ENCODE measurements at places on chromosomes 11 and 22.

- no peak for DNase-seq
Observed at GRCh38 chr11:64571410-64572091, 19.5 kb upstream of the SLC22A12 start.

- no peak for DNase-seq
Observed at GRCh38 chr11:37503411-37504059, 905.5 kb upstream of the RAG2 start.

- no peak for DNase-seq
Observed at GRCh38 chr11:94305146-94305545, 766 bp downstream of the IZUMO1R start.

DNA sequence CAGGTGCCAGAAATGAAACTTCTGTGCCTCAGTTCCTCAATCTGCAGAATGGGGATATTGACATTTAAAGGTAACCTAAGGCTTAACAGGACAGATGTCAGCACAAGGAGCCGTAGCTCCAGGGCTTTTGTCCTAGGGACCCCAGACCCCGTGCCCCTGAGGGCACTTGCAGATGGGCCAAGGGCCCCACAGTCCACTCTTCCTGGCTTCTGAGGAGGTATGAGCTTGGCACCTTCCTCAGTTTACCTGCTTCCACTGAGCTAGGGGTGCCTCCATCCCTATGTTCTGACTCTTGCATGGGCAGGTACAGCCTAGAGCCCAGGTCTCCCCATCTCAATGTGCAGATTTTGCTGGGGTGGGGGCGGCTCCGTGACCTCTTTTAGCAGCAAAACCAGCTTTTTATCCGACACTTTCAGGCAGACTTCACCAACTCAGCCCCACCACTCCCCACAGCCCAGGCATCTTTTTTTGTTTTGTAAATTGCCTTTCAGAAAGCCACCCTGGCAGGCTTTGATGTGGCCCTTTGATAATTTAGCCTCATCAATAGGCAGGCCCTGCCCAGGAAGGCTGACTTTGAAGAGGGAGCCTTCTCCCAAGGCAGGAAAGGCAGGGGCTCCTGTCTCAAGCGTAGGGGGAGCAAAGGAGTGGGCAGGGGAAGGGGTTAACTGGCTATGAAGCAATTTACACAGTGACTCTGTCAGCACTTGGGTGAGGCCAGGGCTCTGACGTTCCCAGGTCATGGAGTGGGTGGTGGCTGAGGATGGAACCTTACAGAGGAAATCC, 23.7 kb upstream of the FGF3 start:
- no peak for DNase-seq

GRCh38 chr11:113643006-113643585, 63.0 kb downstream of the TMPRSS5 start:
- DNase-seq: no peak

- DNase-seq: peak; percentile 64
Observed at GRCh38 chr22:39381009-39381755, 18.4 kb upstream of the TAB1 start.

DNA sequence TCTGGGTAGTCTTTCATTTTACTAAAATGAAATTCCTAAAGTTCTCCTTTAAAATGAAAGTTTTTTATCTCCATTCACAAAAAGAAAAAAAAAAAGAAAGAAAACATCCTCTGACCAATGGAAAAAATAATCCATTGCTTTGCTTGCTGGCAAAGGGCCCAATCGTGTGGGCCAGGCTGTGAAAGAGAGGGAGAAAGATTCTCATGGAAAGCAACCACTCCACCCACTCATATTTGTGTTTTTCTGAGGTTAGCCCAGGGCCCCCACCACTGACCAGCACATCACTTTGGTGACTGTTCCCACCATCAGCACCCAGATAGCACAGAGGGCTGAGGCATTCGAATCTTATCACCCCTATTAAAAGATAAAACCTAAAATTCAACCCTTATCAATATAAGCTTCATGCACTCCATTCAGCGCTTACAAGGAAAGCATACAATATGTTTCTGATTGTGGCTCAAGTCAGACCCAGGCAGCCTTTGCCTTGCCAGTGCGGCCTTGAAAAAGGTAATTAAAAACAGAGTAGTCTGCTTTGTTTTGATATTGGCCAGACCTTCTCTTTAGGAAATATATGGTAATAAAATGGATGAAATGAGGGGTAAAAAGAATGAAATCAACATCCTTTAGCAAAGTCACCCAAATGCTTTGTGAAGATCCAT, 192.8 kb downstream of the ETS1 start:
- no peak for DNase-seq

- peak; percentile 79 for DNase-seq
Observed at GRCh38 chr11:117815262-117815803, 9.2 kb downstream of the FXYD2 start.

GRCh38 chr11:1779034-1779805, 15.5 kb upstream of the CTSD start:
- DNase-seq: no peak

- DNase-seq: no peak
Observed at GRCh38 chr22:36549033-36549432, 20.1 kb upstream of the EIF3D start.

DNA sequence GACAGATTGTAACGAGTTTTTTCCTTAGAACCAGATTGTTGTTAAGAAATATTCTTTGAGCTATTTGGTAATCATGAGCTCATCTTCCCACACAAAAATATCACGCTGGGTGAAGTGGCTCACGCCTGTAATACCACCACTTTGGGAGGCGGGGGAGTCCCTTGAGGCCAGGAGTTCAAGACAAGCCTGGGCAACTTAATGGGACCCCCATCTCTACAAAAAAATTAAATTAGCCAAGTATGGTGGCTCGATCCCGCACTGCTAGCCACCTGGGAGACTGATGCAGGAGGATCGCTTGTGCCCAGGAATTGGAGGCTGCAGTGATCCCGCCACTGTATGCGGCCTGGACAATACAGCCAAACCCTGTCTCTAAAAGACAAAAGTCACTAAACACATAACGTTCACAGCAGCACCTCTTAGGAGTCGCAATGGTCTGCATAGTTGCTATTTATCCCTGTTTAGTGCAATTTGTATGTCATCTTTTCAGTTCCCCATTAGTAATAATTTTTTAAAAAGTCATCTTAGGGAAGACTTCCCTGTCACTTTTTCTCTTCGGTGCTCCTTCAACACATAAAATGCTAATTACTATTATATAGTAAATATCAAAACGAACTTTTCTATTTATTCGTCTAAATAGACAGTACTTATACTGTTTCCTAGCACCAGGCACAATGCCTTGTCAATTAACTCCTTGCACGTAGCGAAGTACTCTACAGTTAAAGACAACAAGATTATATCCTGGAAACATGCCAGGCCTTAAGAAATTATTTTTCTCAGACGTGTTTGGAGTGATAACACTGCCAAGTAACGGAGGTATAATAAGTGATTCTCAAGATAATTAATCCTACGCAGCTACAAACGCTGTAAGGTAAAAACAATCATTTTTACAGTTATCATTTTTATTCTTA, 1.1 kb downstream of the ST13 start:
- DNase-seq: peak; percentile 48

DNA sequence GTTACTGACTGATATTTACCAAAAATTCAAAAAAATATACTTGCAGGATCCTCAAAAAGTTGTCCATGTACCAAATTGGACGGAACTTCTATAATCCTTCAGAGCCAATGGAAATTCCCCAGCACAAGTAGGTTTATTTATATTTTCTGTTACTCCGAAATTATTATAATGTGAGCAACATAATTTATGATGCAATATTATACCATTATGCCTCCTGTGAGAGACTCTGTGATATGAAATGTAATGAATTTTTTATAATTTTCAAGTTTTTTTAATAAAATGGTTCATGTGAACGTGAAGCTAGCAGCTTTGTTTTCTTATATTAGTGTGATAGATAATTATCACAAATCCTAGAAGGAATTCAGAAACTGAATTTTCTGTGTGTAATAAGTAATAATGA, 18.2 kb downstream of the PIWIL4 start:
- no peak for DNase-seq

GRCh38 chr11:69744435-69744834, 30.7 kb downstream of the FGF4 start:
- no peak for DNase-seq

GRCh38 chr11:123304828-123305466, 109.9 kb upstream of the CLMP start:
- DNase-seq: peak; percentile 90

- no peak for DNase-seq
Observed at GRCh38 chr22:19984201-19984753, 32.3 kb downstream of the ARVCF start.

DNA sequence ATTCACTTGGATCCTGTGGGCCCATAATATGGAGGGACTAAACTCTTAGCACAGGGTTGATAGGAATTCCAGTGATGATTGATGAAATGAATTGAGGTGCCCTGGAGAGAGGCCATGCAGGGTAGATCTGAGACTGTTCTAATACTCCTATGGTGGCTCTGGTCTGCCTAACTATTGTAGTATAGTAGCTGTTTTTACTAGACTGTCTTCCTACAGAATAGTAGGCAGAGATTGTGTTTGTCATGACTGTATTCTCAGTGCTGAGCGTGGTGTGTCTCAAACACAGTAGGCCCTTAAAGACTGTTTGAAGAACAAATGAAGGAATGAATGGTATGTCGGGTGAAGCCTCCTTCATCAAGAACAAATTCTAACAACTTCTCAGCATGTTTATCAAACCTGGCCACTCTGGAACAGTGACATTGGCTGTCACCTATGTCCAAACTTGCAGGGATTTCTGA, 107.0 kb upstream of the SESN3 start:
- no peak for DNase-seq

DNA sequence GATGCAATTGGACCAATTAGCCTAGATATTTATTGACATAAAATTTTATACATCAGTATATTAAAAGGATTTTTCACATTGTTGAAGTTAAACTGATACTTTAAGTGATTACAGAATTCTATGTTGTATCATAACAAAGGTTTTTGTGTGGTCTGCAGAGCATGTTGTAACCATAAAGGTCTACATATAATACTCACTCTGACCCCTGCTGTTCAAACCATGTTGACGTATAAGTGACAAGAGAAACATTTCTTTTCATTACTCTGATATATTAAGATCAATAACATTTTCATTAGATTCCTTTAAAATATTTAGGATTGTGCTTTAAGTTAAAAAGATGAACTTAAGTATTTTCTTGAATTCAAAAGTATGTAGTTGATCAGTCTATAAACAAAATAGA, 63.9 kb downstream of the GAS2 start:
- DNase-seq: peak; percentile 57

GRCh38 chr11:26761361-26761809, 39.5 kb upstream of the SLC5A12 start:
- no peak for DNase-seq

DNA sequence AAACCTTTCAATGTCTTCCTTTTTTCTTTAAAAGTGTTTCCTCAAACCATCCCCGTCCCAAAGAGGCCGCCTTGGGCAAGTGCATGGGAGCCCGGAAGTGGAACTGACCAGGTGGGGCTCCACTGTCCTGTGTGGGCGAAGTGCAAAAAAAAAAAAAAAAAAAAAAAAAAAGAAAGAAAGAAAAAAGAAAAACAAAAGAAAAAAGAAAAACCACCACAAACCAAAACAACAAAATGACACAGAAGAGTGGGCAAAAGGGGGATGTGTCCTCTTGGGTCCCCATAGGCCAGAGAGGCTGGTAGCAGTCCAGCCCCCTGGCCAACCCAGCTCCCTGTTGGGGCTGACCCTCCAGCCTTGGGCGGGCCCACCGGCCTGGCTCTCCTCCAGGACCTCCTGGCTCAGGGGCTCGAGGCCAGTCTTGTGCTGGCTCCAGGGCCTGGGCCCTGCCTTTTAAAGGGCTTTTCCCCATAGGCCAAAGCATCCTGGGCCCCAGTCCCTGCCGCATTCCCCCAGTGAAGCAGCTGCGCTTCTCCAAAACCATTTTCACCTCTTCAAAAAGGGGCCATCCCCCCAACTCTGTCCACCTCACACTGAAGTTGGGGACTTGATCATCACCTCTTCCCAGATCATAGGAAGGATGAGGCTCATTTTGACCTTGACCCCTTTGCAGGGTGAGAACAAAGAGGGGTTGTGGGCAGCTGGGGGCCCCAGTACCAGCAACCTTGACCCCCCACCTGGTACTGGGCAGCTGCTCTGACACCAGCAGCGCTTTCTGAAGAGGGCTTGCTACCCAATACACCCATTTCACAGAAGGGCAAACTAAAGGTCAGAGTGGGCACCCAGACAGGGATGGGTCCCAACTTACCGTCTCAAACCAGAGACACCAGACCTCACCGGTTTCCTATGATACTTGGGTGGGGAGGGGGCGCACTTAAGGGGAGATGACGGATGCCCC, 9.4 kb downstream of the CBX6 start:
- peak; percentile 61 for DNase-seq

GRCh38 chr11:111632516-111633220, 30.4 kb downstream of the SIK2 start:
- peak; percentile 93 for DNase-seq

- DNase-seq: no peak
Observed at GRCh38 chr11:882596-882995, 28.0 kb downstream of the CHID1 start.

DNA sequence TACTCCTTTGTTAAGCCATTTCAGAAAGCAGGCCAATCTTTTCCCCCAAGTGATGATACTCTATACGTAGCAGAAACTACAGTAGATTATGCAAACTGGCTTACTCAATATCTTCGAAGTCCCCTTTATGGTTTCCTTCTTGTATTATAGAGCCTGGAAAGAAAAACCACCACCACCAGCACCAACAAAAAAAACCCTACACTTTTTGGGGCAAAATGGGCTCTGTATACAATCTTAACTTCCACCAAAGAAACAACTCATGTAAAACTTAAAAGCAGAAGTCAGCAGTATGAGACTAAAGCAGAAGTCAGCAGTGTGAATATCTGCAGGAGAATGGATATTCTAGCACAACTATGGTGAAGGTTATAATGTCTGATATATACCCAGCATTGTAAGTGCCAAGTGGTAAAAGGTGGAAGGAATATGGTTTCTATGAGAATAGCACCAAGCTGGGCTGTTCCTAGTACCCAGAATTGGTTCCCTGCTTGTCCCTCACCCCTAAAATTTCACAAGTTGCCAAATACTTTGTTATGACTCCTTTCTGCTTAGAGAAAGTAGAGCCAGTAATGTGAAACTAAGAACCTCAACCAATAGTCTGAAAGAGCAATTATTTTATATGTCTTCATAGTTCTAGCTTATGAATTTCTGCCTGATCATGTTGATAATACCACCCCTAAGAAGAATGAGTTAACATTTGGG, 252.1 kb downstream of the SBF2 start:
- peak; percentile 7 for DNase-seq

- no peak for DNase-seq
Observed at GRCh38 chr11:4514196-4514595, 30.8 kb upstream of the OR52M1 start.

- peak; percentile 71 for DNase-seq
Observed at GRCh38 chr11:30914143-30914762, 328.1 kb upstream of the MPPED2 start.

- no peak for DNase-seq
Observed at GRCh38 chr11:111123463-111124398, 121.8 kb upstream of the POU2AF2 start.

DNA sequence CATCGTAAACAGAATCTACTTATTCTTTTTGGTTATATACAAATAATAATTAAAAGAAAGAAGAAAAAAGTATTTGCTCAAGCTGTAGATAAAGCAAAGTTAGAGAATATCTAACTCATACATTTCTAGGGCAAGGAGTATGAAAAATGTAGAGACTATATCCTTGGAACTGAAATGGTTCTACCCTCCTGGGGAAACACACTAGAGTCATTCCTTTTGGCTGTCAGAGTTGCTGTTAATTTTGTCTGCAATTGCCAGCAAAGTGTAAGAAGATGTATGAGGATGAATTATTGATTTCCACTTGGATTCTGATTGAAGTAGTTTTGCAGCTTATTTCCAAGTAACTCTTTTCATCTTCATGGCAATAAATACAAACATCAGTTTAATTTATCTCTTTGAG, 69.1 kb downstream of the SLC17A6 start:
- no peak for DNase-seq

GRCh38 chr11:62985041-62985750, 429 bp upstream of the SLC22A6 start:
- DNase-seq: no peak

All from Karpas-422 (cell line).